ENCODE measurements at places on chromosomes 16 and 17.

GRCh38 chr16:85557083-85557970 is 55.8 kb upstream of the GSE1 start:
- no peak for DNase-seq

DNA sequence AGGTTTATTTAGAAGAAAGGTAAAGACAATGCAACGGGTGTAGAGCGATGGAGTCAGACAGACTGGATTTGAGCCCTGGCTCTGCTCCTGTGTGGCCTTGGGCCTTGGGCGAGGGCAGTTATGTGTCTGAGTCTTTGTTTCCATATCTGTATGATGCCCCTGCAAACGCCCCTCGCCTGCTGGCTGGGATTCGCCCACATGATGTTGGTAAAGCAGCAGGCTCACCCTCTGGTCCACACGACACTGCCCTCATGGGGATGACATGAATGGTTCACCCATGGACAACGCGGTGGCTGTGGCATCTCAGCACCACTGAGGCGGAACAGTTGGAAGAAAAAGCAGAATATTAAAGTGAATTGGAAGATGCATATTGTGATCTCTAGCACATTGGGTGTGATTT is 60.3 kb downstream of the FOXL1 start:
- DNase-seq, result no peak

DNA sequence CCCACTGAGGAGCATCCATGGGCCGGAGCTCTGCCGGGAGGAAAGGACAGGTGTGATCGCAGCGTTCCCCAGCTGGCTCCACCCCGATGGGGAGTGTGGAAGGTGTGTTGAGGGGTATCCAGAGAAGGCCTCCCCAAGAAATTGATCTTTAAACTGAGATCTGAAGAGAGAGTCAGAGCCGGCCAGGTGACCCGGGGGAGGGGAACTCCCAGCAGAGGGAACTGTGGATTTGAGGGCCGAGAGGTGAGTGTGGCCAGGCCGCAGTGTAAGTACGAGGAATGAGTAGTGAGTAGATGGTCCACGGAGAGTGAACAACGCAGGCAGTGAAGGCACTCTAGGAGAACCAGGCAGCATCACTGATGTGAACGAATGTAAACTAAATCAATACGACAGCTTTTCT is 80.2 kb downstream of the RPTOR start:
- no peak for DNase-seq

DNA sequence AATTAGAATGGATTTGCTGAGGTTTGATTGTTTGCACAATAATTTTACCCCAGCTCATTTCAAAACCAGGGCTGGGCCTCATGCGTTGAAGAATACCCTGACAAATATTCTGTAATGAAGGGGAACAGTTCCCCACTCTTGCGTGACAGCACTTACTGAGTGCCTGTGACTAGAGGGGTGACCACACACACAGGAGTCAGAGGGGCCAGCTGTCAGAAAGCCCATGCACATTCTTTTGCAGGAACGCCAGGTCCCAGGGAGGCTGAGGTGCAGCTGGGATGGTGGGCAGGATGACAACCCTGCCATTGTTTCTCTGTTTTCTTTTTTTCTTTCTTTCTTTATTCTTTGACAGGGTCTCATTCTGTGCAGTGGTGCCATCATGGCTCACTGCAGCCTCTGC is 44.6 kb downstream of the SMPD3 start:
- DNase-seq, result no peak

DNA sequence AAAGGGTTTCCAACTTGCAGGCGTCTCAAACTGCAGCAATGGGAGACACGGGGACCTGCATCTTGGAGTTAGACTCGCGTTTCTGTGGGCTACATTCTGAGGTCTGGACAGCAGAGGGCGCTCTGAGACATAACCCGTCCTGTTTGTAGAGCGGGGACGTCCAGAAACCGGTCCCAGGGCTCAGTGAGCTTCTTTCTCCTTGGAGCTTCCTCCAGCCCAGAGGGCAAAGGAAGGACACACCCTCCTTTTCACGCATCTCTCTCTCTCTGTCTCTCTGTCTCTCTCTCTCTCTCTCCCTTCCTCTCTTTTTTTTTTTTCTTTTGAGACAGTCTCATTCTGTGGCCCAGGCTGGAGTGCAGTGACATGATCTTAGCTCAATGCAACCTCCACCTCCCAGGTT is 19.8 kb downstream of the COX4I1 start:
- peak; percentile 82 for DNase-seq

DNA sequence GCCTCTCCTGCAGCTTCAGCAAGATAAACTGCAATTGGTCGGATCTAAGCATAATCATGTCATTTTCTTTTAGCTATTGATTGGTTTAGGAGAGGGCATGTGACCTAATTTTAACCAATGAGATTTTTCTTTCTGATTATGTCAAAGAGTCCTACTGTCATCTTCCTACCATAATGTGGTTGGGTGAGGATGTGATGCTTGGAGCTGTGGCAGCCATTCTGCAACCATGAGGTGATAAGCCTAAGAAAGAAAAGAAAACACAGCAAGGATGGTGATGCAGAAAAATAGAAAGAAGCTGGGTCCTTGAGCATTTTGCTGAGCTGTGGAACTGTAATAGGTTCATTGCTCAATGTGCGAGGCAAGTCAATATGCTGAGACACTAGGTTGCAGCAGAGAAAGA is 121.7 kb upstream of the CRHR1 start:
- no peak for DNase-seq

DNA sequence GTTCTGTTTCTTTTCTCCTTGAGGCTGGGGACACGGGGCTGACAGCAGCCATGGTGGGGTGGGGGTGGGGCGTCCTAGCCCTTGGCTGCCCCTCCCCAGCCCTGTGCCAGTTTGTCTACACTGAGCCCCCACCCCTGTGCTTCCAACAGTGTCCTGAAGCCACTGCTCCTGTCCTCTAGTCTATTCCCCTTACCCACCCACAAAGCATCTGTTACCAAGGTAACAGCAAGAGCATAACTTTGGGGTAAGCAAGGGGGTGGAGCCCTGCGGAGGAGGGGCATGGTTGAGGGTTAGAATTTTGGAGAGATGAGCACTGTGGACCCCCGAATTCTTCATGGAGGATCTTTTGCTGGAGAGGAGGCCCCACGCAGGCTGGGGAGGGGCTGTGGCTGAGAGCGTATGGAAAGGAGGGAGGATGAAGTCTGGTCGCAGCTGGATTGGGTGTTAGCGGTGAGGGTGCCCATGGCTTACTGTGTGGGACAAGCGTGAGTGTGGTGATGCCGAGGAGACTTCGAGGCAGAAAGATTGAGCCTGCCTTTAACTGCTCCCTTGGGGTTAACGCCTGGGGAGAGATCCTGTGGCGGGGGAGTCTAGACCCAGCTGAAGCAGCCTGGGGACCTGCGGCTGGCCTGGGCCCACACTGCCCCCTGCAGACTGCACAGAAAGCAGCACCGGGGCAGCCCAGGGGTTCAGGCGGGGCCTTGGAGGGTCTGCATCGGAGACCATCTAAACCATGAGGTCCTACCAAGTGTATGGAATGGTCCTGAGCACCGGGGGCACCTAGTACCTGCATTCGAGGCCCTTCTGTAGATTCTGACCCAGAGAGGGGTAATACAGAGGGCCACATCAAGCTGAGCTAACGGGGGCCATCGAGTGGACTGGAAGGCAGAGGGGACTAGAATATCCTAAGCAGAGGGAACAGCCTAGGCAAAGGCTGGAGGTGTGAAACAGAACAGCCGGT is 6.1 kb upstream of the STAC2 start:
- DNase-seq, result peak; percentile 70

GRCh38 chr16:4891886-4892216 is 44.6 kb downstream of the UBN1 start:
- DNase-seq, result no peak

- DNase-seq, result no peak
These were observed 5.7 kb downstream of the KCNJ16 start for GRCh38 chr17:70080541-70081347.

GRCh38 chr16:74700438-74701225 is at the start of gene MLKL:
Gene MLKL, minus strand, starts transcription at chr16:74700862. Its CDS starts 5,105 bp downstream, at chr16:74695757.
- peak; percentile 67 for DNase-seq

- DNase-seq, result no peak
These were observed 3.8 kb upstream of the CBFB start for GRCh38 chr16:67025210-67025550.

GRCh38 chr16:67825119-67825518 is 17.0 kb upstream of the THAP11 start:
- no peak for DNase-seq

GRCh38 chr16:72860726-72861562 is 187.0 kb downstream of the ZFHX3 start:
- DNase-seq, result no peak

DNA sequence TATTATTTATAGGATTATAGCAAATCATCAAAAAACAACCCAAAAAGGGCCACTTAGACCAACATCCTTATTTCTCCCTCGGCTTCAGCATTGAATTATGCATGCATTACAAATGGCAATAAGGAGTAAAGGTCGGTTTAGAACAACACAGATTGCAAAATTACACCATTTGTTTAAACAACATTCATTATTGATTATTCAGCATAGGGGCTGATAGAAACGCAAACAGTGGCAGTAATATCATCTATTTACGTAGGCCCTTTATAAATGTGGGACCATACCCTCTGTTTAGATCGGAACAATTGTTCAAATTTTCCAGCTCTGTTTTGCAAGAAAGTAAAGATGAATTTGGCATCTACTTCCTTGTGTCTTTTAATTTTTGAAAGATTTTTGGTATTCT is 153.3 kb downstream of the WWOX start:
- DNase-seq, result no peak

DNA sequence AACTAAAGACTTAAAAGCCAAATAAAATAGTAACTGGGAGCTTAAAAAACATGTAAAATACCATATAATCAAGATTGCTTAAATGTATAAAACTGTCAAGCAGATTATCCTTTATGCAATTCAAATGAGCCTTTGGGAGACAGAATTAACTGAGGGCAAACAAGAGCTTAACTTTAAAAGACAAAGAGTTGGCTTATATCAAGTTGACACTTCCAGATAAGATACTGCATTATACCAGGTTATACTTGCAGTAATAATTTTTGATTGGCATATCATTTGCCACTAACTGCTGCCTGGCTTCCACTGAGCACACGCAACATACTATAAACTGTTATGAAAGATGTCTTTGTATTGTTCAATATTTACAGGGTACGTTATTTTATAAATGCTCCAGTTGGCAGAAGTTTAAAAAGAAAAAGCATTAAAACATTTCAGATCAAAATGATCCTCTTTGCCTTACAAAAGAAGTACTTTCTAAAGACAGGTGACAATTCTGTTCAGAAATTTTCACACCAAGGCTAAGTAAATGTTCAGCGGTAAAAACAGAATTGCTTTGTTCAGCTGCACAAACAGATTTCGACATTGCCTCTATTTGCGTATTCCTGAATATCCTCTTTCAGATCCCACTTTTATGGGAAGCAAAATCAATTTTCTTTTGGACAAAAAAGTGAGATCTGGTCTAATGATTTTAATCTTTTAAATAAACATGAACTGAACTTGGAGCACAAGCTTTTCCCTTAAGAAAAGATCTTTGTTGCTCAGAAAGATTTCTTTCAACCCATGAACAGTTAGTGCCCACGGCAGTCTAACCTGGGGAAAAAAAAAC is 50.7 kb downstream of the TOX3 start:
- DNase-seq, result no peak

- DNase-seq, result no peak
These were observed 38.9 kb downstream of the PEMT start for GRCh38 chr17:17552351-17553216.

DNA sequence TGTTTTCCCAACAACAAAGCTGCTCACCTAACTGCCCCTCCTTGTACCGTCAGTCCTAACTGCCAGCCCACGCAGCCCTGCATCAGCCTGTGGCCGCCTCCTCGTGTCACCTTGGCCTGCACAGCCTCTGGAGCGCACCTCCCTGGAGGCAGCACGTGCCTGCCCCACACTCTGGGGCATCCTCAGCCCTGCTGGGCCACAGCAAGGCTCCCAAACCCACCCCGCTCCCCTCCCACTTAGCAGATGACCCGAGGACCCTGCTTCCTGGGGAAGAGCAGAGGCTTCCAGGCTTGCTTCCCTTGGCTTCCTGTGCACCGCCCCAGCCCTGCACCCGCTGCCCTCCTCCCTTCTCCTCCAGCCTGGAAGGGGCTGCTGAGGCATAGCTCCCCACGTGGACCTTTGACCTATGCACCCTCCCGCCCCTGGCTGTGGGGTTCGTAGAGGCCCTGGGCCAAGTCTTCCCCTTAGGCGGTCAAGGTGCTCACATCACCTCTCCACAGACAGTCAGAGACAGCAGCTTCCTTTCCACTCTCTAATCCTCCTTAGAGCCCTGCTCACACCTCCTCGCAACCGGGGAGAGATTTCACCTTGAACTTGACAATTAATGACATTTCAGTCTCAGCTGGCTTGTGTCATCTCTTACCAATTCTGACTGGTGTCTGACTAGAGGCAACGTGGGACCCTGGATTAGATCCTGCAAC is 115.0 kb downstream of the MGAT5B start:
- no peak for DNase-seq

- DNase-seq, result no peak
These were observed 54.3 kb downstream of the KPNA2 start for GRCh38 chr17:68089881-68090280.

GRCh38 chr16:87288753-87289362 is 28.3 kb downstream of the C16orf95 start:
- DNase-seq, result no peak

DNA sequence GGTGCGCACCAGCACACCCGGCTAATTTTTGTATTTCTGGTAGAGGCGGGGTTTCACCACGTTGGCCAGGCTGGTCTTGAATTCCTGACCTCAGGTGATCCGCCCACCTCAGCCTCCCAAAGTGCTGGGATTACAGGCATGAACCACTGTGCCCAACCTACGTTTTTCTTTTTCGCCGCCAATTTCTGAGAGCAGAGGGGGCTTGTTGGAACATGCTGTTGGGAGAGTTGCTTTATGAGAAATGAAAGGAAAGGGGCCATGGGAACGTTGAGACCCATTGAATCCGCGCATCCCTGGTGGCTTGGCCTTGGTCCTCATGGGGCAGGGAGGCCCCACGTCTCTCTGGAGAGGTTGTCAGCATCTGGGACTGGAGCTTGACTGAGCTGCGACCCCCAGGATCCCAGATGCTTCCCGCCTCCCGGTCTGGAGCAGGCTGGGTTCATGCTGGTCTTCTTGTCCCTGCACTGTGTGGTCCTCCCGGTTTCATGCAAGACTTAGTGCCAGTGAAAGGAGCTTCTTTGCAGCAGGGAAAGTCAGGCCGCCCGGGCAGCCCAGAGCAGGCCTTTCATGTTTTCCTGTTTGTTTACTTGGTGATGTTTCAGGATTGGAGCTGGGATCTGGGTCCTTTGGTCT is 22.8 kb downstream of the CRISPLD2 start:
- DNase-seq, result no peak

GRCh38 chr17:59369031-59369975 is 37.8 kb downstream of the YPEL2 start:
- no peak for DNase-seq

DNA sequence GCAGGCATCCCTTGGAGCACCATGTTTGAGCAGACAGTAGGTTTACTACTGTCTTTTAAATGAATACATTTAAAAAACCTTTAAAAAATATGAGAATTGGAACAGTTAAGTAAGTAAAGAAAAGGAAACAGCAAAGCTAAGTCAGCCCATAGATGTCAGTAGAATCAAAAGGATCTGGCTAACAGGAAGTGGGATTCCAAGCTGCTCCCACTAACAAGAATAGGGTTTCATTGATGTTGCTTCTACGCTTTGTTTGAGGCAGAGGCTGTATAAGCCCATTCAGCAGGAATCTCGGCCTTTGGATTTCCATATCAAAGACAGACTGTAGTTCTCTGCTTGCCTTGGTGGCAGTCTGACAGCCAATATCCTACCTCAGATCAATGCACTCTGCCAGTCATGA is 122.9 kb upstream of the ELAC2 start:
- DNase-seq, result no peak

GRCh38 chr17:62101090-62101489 is 36.0 kb upstream of the MED13 start:
- DNase-seq, result no peak

All from CD4-positive, alpha-beta T cell treated with Interleukin-21 for 1 hour (primary cell).